ENCODE measurements at places on chromosomes 7 and 10.

DNA sequence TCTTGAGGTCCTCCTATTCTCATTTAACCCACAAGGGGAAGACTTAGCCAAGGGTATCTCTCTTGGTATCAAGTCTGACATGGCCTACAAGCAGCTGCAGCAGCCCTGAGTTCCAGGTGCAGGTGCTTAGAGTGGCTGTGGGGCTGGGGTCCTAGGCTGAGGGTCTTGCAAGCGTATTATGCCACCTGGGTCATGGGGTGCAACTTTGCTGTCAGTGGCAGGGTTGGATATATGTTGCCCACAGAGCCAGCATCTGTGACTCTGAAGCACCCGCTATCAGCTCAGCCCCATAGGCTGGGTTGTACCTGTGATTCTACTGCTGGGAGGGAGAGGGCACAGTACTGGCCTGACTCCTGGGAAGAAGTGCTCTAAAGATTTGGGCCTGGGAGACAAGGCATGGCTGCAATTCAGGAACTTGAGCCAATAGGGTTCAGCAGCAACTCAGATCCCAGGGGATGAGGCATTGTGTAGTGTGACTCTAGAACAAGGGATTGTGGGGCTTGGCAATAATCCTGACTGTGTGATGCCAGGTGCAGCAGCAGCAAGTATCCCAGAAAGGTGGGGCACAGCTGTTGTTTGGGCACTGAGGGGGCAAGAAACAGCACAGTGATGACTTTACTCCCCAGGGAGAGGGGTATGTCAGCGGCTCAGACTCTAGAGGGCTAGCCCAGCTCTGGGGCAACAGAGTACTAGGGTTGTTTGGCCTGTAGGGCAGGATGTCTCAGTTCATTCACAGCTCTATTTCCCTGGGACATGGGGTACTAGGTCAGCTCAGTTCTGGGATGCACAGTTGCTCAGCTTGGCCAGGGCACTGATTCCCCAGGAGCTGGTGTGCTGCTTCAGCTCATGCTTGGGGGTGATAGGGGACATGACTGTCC lies 41.4 kb downstream of the NEURL1 start:
- no peak for ATAC-seq

GRCh38 chr7:116710764-116711452 lies 38.9 kb downstream of the MET start:
- ATAC-seq, result no peak

- no peak for ATAC-seq
Observed at GRCh38 chr10:22550732-22551131, 163.6 kb downstream of the PIP4K2A start.

DNA sequence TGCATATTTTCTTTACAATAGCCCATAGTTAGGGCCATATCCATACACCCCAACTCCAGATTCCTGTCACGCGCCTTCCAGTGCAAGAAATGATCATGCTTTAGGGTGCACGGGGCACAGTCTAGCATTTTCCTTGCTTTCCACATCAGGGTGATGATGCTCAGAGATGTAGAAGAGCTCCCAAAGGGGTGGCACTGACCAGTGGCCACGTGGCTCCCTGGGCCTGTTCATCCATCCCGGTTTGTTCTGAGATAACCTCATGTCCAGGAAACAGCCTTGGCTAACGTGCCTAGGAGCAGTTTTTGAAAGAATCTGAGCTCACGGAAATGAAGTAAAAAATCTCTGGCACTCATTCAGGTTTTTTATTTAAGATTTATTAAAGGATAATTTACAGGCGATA lies 139.3 kb downstream of the GALNT17 start:
- no peak for ATAC-seq

- ATAC-seq, result no peak
Observed at GRCh38 chr7:139332697-139333359, 8.3 kb upstream of the FMC1 start.

- ATAC-seq, result no peak
Observed at GRCh38 chr7:37999673-38000072, 79.2 kb downstream of the EPDR1 start.

- ATAC-seq, result no peak
Observed at GRCh38 chr10:101089520-101090299, 27.9 kb downstream of the KAZALD1 start.

DNA sequence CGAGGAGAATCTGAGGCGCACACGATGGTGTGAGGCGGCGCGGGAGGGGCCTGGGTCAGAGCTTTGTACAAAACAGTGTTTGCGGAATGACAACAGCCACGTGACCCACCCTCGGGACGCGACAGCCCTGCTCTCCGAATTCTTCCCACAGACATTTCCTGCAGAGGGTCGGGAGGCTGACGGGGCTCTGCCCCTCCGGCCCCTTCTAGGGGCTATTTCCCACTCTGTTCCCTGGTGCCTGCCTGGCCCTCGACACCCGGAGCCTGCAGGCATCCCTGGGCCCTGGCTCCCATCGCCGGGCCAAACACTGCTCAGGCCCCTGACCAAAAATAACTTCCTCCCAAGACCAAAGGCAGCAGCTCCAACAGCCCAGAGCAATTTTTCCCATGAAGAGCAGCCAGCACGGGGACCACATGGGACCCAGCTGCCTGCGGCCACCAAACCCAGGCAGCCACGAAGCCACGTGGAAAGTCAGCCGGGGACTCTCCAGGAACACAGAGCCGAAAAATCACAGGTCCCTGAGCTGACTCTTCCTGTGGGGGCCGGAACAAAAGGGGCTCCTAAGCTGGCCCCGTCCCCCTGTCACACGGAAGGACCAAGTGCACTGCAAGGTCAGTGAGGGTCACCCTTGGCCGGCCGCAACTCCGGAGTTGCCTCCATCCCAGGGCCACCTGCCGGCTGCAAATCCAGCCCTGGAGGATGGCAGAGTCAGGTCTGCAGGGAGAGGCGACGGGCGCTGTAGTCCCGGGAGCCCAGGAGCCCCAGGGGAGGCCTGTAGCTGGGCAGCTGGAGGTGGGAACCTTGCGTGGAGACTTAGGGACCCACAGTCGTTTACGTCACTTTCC lies 42.0 kb downstream of the PAPOLB start:
- no peak for ATAC-seq

DNA sequence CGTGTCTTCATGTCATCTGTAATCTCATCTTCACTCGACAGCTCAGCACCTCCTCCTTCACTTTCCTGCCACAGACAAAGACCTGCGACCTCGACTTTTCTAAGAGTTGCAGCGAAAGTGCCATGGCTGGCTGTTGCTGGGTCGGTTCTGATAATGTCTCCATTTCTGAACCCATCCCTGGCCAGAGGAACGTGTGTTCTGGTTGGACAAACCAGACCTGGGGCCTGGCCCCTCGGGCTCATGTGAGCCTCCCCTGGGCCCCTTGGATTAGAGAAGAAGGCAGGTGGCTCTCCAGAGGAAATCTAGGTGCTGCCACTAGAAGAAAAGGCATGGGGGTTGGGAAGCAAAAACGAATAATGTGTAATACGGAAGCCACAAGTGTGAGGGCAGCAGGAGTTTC lies 273.7 kb downstream of the GLRX3 start:
- ATAC-seq, result no peak

DNA sequence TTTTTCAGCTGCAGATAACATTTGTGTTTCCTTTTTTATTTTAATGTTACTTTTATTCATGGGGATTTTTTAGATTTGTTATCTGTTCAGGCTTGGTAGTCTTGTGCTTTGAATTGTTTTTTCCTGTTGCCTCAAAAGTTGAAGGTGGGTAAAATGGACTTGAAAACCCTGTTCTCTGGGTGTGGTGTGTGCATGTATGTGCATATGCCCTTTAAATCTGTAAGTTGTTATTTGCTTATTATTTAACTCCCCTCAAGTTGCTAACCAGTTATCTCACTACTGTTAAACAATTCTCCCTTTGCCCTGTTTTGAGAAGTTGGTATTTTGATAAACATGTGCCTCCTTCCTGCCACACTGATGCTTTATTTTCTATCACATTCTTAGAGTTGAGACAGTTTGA lies 30.6 kb downstream of the TSPAN14 start:
- ATAC-seq, result no peak
